ENCODE measurements at places on chromosomes 4 and X.

DNA sequence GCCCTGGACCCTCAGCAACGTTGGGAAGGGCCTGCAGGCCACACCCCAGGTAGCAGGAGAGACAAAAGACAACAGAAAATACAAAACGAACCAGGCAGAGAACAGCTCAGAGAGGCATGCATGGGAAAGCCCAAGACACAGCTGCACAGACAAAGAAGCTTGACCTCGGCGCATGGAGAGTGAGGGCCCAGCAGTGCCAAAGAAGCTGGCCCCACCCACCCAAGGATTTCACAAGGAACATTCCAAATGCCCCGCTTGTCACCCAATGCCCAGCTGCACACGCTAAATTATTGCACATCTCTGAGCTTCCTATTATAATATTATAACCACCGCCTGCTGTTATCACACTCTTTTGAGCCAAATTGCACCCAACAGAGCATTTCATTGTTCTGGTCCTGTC is 147.7 kb upstream of the TBL1X start:
- no peak for DNase-seq

- no peak for DNase-seq
Measured at GRCh38 chr4:123587983-123588494, 191.4 kb downstream of the SPRY1 start.

DNA sequence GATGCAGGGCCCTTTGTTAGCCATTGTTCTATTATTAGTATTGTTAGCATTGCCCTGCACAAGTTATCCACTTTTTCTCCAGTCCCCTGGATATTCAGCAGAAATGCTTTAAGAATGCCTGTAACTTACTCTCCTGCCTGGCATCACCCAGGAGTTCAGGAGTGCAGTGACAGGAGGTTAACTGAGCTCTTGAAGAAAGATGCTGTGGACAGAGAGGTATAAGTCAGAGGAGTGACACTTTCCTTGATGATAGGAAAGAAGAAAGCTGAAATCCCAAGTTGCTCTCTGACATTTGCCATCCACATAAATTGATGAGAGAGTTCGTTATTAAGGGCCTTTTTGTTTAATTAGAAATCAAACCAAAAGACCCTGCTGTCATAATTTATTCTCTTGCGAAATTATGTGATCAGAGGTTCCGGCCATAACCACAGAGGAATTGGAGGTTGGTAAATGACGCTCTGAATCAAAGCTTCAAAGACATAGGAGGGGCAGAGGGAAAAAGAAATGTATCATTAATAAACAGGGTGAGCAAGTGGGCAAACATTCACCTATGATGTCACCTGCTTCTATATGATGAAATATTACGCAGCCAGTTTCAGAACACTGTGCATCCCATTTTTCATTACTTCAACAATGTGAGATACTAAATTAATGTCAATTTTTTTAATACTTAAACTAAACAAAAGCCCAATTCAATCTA is 230.2 kb upstream of the JADE1 start:
- DNase-seq, result no peak

DNA sequence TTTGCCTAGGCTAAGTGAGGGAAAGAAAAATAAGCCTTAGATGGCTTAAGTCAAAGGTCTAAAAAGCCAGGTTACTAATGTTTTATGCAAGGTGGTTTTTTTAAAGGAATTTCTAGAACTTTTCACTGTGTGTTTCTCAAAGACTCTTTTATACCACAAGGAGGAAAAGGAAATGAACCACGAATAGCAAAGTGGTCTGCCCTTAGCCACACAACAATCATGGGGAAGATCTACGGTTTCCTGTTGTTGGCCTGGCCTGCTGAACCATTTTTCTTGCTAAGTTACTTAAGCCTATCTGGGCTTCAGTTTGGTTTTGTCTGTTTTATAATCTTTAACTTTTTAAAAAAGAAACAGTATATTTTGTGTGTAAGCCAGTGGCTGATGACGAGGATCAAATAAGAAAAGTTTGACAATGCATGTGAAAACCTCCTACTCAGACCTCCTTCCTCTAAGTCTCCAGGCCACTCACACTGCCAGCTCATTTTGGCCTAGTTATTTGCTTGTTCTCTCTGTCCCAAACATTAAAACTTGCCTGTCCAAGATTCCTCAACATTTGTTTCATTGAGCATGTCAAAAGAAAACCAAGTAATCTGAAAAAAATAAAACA is 56.7 kb upstream of the COL25A1 start:
- no peak for DNase-seq

GRCh38 chr4:10837151-10837550 is 152.6 kb upstream of the CLNK start:
- DNase-seq, result no peak
